ENCODE measurements at places on chromosomes 1 and 21. TPM values are rescaled to one million over a fixed set of nuclear protein-coding genes. Genes with fewer than 3 reads are reported as not detected.

The HMGN1 gene
- 177 TPM for total RNA-seq

The LRIF1 gene
- 54.6 TPM for total RNA-seq

The GBP6 gene
- total RNA-seq, result 0.24 TPM

The DDR2 gene
- 9.0 TPM for total RNA-seq

DNA sequence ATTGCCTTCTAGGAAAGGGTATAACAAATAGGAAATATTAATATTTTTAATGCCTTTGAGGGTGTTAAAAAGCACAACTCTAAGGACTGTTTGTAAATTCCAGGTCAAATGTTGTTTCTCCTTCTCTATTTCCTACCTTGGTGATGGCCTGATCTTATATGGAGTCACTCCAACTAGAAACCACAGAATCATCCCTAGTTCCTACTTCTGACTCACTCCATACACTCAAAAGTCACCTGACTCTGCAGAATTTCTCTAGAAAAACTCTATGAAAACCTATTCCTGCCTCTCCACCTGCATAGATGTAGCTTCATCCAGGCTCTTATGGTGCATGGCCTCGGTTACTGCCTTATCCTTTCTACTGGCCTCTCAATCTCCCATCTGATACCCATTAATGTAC lies 14.5 kb downstream of the RGS4 start:
- no peak for DNase-seq
- no peaks in the 10 kb centered on the region for H3K4me1 ChIP-seq
- no peaks in the 10 kb centered on the region for H3K36me3 ChIP-seq
- no peak overlapping the region for H3K4me3 ChIP-seq

- H3K4me1 ChIP-seq, result peaks cover 23% of the 10 kb centered on the region
- H3K36me3 ChIP-seq, result no peaks in the 10 kb centered on the region
- DNase-seq, result no peak
- H3K27ac ChIP-seq, result no peak overlapping the region
- no peaks in the 10 kb centered on the region for H3K27me3 ChIP-seq
These were observed 32.3 kb downstream of the KIRREL1 start for GRCh38 chr1:158025576-158026230.

DNA sequence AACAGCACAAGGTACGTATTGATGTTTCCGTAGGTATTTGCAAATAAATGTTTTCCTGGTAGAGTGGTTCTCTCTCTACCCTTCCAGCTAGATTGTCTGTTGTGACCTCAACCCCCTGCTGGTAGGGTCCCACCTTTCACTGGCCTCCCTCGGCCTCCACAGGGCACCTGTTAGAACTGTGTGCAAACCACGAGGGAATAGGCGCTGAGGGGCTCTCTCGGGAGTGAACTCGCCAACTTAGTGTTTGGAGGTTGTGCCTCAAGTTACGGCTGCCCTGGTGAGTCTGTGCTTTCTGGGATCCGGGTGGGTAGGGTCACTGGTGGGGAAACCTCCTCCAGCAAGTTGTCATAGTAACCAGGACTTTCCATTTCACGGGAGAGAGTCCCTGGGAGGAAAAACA lies 204.7 kb upstream of the EDN2 start:
- H3K27ac ChIP-seq, result no peak overlapping the region
- no peak for DNase-seq
- H3K36me3 ChIP-seq, result no peaks in the 10 kb centered on the region
- H3K4me1 ChIP-seq, result no peaks in the 10 kb centered on the region

GRCh38 chr1:103074224-103074623 lies 34.1 kb downstream of the COL11A1 start:
- H3K36me3 ChIP-seq, result no peaks in the 10 kb centered on the region
- no peaks in the 10 kb centered on the region for H3K27me3 ChIP-seq
- H3K27ac ChIP-seq, result no peak overlapping the region
- no peak overlapping the region for H3K4me3 ChIP-seq
- H3K4me1 ChIP-seq, result no peaks in the 10 kb centered on the region

- DNase-seq, result no peak
- H3K4me3 ChIP-seq, result no peak overlapping the region
- no peaks in the 10 kb centered on the region for H3K36me3 ChIP-seq
- peaks cover 14% of the 10 kb centered on the region for H3K4me1 ChIP-seq
- H3K27me3 ChIP-seq, result no peaks in the 10 kb centered on the region
These were observed 14.8 kb downstream of the MGST3 start for GRCh38 chr1:165645654-165646366.

GRCh38 chr1:107529511-107530149 lies 388.8 kb downstream of the NTNG1 start:
- H3K27ac ChIP-seq, result no peak overlapping the region
- no peak overlapping the region for H3K4me3 ChIP-seq
- H3K36me3 ChIP-seq, result no peaks in the 10 kb centered on the region
- peak; percentile 37 for DNase-seq
- H3K4me1 ChIP-seq, result no peaks in the 10 kb centered on the region

GRCh38 chr1:172278478-172278877 lies 142.0 kb upstream of the C1orf105 start:
- no peaks in the 10 kb centered on the region for H3K4me1 ChIP-seq
- no peak overlapping the region for H3K27ac ChIP-seq
- H3K27me3 ChIP-seq, result no peaks in the 10 kb centered on the region
- H3K4me3 ChIP-seq, result no peak overlapping the region
- H3K36me3 ChIP-seq, result no peaks in the 10 kb centered on the region
- DNase-seq, result no peak

GRCh38 chr1:228835911-228836310 lies 100.6 kb downstream of the RHOU start:
- DNase-seq, result no peak
- no peak overlapping the region for H3K27ac ChIP-seq
- no peaks in the 10 kb centered on the region for H3K4me1 ChIP-seq
- no peaks in the 10 kb centered on the region for H3K36me3 ChIP-seq

- peak within 1 kb of the TSS; percentile 52 for H3K27ac ChIP-seq
- no peaks in the 10 kb centered on the region for H3K27me3 ChIP-seq
- H3K36me3 ChIP-seq, result no peaks in the 10 kb centered on the region
- peak within 1 kb of the TSS; percentile 82 for H3K4me3 ChIP-seq
These were observed at the start of gene MX1 for GRCh38 chr21:41425954-41426675. MX1 (plus strand) TSS chr21:41426239; CDS start chr21:41432071, 5,832 bp downstream.

GRCh38 chr1:212290608-212291007 lies 5.4 kb downstream of the PPP2R5A start:
- H3K4me1 ChIP-seq, result peaks cover 6% of the 10 kb centered on the region
- no peaks in the 10 kb centered on the region for H3K36me3 ChIP-seq
- DNase-seq, result no peak

GRCh38 chr1:206774093-206774492 lies 1.8 kb upstream of the IL10 start:
- H3K36me3 ChIP-seq, result no peaks in the 10 kb centered on the region
- no peak overlapping the region for H3K4me3 ChIP-seq
- H3K4me1 ChIP-seq, result no peaks in the 10 kb centered on the region
- H3K27me3 ChIP-seq, result no peaks in the 10 kb centered on the region
- DNase-seq, result no peak

GRCh38 chr1:79797487-79797886 lies 791.0 kb upstream of the ADGRL4 start:
- H3K36me3 ChIP-seq, result no peaks in the 10 kb centered on the region
- no peak overlapping the region for H3K27ac ChIP-seq
- H3K4me1 ChIP-seq, result no peaks in the 10 kb centered on the region
- H3K27me3 ChIP-seq, result no peaks in the 10 kb centered on the region
- no peak for DNase-seq

GRCh38 chr21:28104346-28104745 lies 888.3 kb downstream of the LTN1 start:
- H3K27ac ChIP-seq, result no peak overlapping the region
- H3K36me3 ChIP-seq, result no peaks in the 10 kb centered on the region
- no peak for DNase-seq

- H3K36me3 ChIP-seq, result no peaks in the 10 kb centered on the region
- no peaks in the 10 kb centered on the region for H3K27me3 ChIP-seq
- no peak overlapping the region for H3K4me3 ChIP-seq
- peaks cover 5% of the 10 kb centered on the region for H3K4me1 ChIP-seq
- DNase-seq, result no peak
These were observed 3.5 kb downstream of the PIK3CD start for GRCh38 chr1:9654834-9655723.

GRCh38 chr1:150973836-150974579 lies 627 bp downstream of the CERS2 start:
- no peaks in the 10 kb centered on the region for H3K27me3 ChIP-seq
- peak; percentile 44 for DNase-seq
- H3K36me3 ChIP-seq, result no peaks in the 10 kb centered on the region
- peak overlapping the region; percentile 96 for H3K27ac ChIP-seq

Data from testis (tissue), 5 donors.